H4 (cell line): ENCODE measurements at places on chromosomes 1 and 21. TPM values are rescaled to one million over a fixed set of nuclear protein-coding genes. Genes with fewer than 3 reads are reported as not detected.

GRCh38 chr1:15262706-15263105 lies 15.7 kb downstream of the FHAD1 start:
- DNase-seq = no peak

DNA sequence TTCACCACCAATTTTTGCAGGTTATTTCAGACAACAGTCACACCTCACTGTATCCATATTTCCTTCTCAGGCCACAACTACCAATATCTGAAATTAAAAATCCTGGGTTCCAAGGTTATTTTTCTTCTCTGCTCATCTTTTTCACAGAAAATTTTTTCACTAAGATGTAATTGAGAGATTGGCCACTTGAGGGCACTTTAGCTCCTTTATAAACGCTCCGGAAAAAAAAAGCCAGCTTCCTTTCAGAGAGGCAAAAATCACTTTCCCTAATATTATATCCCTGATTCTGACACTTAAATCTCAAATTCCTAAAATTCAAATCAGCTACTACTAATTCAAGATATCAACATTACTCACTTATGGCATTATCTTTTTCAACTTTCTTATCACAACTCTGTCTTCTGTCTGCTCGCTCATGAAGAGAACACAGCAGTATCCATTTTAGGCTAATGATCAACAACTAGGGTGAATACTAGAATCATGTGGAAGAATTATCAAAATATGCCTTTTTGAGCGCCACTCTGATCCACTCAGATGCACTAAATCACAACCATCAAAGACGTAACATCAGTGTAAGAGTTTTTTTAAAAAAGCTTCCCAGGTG lies 101.4 kb upstream of the RGS1 start:
- no peak for DNase-seq

DNA sequence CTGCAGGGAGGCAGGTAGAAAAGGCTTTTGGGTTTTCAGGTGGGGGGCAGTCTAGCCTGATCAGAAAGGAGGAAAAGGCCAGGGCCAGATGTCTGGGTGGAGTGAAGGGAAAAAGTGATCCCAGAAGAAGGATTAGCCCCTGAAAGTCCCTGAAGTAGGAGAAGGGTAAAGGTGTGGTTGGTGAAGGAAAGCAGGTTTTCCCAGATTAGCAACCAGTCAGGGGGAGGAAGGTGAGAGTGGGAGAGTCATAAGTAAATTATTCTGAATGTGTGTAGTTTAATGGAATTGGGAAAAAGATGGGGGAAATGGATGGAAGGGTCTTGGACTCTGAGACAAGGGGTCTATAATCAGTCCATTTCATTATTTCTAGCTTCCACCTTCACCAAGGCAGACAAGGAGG lies 647 bp upstream of the SPRR1A start:
- DNase-seq = no peak

DNA sequence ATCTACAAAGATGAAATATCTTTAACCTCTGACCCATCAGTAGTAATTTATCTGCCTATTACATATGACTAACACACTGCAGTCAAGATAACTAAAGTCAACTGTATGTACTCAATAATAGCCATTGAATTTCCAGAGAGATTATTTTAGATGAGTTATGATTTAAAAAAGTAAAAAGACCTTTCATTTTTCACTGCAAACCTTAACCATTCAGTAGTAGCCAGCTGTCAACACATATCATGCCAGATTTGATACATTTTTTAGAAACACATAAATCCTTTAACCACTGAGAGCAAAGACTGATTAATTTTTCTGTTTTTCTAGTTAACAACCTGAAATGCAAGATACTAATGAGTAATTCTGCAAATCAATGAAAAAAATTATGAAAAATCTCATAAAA lies 31.0 kb downstream of the PALMD start:
- no peak for DNase-seq

DNA sequence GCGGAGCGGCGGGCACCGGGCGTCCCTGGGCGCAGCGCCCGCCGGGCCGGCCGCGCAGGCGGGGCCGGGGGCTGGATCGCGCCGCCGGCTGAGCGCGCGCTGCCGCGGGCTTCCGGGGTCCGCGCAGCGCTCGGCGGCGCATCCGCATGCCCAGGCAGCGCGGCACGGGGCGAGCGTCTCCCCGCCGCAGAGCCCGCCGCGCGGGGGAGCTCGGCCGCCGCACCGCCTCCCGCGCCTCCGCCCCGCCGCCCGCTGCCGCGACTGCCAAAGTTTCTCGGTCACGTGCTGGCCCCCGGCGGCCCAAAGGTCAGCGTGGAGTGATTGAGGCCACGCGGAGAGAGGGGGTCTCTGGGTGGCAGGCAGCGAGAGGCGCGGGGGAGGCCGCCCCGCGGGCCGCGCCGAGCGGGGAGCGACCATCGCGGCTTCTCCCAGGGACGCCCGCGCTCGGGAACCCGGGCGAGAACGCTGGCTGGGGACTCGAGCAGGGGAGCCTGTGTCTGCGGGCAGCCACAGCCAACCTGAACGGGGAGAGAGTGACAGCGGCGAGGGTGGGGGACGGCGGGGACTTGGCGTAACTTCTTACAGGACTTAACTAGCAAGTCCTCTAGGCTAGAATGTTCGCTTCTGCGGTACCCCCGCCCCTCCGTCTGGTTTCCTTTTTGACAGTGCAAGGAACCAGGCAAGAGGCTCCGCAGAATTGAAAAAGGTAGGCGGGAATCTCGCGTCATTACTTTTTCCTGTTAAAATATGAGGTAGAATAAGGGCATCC lies at the start of gene ILDR2:
Gene ILDR2, minus strand, starts transcription at position 180 of the 769 bp plus-strand sequence. CDS start 272 bp downstream, outside the sequence.
- DNase-seq = no peak

DNA sequence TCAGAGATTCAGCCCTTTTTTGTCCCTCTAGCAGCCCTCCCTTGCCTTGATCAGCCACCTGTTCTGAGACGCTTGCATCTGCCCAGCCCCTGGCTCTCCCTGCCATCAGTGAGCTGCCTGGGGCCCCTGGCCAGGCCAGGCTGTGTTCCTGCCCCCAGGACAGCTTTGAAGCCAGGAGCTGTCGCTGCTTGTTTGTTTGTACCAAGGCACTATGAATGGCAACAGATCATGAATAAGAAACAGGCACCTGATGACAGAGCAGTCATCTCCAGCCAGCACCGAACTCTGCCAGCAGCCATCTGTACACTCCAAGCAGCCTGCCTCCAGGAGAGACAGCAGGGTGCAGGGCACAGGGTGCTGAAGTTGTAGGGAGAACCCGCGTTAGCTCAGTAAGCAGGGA lies 8.1 kb upstream of the VWA5B1 start:
- no peak for DNase-seq

DNA sequence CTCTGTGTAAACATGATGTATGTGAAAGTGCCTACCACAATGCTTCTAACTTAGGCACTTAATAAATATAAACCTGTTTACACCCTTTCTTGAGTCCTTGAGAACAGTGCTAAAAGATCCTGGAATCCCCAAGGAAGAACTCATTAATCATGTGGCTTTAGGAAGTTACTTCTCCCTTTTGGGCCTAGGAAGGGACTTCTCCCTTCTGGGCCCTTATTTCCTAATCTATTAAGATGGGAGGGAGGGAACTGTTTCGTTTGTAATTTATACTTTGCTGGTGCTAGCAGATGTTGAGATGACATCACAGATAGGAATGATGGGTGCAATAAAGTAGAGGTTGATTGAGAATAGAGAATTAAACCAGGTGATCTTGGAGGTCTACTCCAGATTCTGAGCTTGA lies 1.2 kb downstream of the BTF3L4 start:
- DNase-seq = no peak

- no peak for DNase-seq
Observed at GRCh38 chr1:33288976-33289857, 31.7 kb downstream of the A3GALT2 start.

- DNase-seq = no peak
Observed at GRCh38 chr1:22225858-22226589, 83.1 kb upstream of the WNT4 start.

- no peak for DNase-seq
Observed at GRCh38 chr1:227892489-227893299, 55.0 kb downstream of the WNT9A start.

- no peak for DNase-seq
Observed at GRCh38 chr1:203167026-203167912, 8.4 kb downstream of the MYBPH start.

- DNase-seq = no peak
Observed at GRCh38 chr1:101363891-101364318, 127.1 kb downstream of the S1PR1 start.

- no peak for DNase-seq
Observed at GRCh38 chr1:246602194-246602593, 35.9 kb downstream of the CNST start.

DNA sequence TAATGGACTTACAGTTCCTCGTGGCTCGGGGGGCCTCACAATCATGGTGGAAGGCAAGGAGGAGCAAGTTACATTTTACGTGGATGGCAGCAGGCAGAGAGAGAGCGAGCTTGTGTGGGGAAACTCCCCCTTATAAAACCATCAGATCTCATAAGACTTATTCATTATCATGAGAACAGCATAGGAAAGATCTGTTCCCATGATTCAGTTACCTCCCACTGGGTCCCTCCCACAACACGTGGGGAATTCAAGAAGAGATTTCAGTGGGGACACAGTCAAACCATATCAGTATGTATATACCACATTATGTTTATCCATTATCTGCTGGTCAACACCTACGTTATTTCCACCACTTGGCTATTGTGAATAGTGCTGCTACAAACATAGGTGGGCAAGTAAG lies 352.3 kb upstream of the B3GALT2 start:
- DNase-seq = no peak

DNA sequence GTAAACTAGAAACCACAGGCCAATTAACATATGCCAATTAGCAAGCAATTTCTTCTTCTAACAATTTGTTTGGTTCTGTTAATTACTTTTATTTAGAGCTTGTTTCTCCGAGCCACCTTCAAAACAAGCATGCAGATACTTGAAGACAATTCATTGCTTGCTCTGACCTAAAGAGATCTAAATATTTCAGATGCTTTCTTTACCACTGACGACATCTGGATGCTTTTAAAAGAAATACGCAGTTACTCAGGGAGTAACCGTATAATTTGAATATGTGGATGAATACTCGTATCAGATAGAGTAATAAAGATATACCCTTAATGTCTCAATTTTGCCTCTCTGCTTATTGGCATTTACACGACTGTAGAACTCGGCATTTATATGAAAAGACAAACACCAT lies 390.0 kb downstream of the DISC1 start:
- peak; percentile 27 for DNase-seq

PADI2 gene
- total RNA-seq = 0.08 and 0.12 TPM in 2 replicates

RBP7 gene
- total RNA-seq = not detected in 2 replicates

LRRC38 gene
- not detected in 2 replicates for total RNA-seq

ZNF692 gene
- 5.2 and 5.3 TPM in 2 replicates for total RNA-seq

PIGR gene
- total RNA-seq = 0.02 TPM in 1 of 2 replicates, not detected in the other

MYCL gene
- not detected in 2 replicates for total RNA-seq
